ENCODE measurements at places on chromosomes 1 and 21.
A peak's percentile ranks its signal among the peaks of the same experiment; 100 is the strongest.

- DNase-seq: peak; percentile 95
Measured at GRCh38 chr1:32703479-32704291, 1.1 kb upstream of the SYNC start.

- no peak for DNase-seq
Measured at GRCh38 chr1:209198961-209199750, 384.4 kb upstream of the CAMK1G start.

DNA sequence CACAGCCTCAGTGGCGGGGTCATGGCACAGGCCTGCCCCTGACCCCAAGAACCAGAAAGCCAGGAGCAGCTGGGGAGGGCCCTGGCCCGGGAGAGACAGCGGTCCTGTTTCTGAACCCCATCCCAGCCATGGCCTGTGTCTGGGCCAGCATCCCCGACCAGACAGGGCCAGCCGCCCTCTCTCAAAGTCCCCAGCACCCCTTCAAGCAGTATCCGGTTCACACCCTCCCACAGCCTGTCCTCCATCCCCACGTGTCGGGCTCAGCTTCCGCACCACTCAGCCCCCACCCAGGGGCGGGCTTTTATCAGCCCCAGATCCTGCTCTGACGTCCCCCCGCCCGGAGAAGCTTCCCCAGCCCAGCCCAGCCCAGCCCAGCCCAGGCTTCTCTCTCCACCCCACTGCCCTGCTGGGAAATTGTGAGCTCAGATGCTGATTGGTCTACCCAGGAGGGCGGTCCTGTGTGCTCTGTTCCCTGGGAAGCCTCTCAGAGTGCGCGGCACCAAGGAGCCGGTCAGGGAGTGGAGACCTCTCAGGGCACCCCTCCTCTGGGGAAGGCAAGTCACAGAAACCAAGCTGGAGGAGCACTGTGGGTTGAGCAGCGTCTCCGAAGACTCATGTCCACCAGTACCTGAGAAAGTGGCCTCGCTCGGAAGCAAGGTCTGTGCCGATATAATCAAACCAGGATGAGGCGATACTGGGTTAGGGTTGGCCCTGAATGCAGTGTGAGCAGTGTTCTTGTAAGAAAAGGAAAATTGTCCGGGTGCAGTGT lies 4.7 kb upstream of the FAAP20 start:
- peak; percentile 92 for DNase-seq

- DNase-seq: no peak
Measured at GRCh38 chr1:167512046-167512654, 6.2 kb downstream of the CD247 start.

DNA sequence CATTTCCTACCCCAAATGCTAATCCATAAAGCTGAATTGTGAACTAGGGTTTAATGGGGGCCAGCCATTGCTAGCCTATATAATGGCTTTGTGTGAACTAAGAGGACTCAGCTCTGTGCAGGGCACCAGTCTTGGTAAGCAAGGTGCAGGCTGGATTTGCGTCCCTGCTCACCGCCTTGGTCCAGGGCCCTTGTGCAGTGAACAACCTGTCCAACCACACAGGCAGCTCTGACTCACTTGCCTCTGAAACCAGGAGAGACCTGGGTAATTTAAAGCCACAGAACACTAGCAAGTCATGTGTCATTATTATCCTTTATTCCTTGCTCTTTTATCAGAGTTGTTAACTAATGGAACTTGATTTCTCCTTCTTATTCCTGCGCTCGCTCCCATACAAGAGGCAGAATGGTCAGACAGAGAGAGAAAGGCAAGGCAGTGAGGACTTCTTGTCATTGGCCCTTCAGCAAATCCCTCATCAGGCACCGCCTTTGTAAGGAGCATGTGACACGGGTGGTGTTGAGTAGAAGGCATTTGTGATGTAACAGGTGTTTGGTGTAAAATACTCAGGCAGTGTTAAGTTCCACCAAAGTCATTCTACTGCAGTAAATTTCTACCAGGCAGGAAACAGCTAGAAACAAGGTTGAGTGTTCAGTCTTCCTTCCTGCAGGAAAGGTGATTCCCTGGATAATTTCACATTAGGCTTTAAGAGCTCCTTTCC lies 67.3 kb upstream of the OLIG2 start:
- DNase-seq: no peak

GRCh38 chr1:184405094-184405800 lies 18.4 kb downstream of the C1orf21 start:
- DNase-seq: no peak

DNA sequence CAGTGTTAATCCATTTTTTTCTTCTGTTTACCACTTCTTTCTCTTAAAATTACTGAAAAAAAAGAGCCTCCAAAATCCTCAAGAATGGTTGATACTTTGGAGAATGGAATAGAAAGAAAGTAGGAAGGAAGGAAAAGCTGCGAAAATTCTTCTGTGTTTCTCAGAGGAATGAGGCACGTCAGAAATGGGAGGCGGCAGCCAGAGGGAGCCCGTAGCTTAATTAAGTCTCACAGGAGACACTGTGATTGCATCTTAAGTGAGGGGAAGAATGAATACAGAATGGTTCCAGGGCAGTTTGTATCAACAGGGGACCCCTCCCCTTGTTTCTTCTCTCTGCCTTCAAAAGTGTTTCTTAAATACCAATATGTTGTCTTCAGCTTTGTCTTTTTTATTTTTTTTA lies 1099.5 kb downstream of the PLA2G4A start:
- DNase-seq: peak; percentile 73

DNA sequence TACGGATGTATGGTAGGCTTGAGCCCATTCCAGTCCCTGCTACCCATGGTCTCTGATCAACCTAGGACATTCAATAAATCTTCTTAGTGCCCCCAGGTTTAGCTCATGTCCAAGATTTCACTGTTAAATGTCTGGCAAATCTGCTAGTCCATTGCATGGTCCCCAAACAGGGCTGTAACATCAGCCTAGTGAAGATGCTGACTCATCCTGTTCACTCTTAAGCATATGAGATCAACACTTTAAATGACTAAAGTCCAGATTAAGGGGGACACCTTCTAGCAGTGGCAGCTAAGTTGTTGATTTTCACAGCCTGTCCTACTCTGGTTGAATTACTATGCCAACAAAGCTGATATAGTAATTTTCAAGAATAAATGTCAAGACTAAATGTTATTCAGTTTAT lies 46.5 kb upstream of the NUF2 start:
- DNase-seq: peak; percentile 32

DNA sequence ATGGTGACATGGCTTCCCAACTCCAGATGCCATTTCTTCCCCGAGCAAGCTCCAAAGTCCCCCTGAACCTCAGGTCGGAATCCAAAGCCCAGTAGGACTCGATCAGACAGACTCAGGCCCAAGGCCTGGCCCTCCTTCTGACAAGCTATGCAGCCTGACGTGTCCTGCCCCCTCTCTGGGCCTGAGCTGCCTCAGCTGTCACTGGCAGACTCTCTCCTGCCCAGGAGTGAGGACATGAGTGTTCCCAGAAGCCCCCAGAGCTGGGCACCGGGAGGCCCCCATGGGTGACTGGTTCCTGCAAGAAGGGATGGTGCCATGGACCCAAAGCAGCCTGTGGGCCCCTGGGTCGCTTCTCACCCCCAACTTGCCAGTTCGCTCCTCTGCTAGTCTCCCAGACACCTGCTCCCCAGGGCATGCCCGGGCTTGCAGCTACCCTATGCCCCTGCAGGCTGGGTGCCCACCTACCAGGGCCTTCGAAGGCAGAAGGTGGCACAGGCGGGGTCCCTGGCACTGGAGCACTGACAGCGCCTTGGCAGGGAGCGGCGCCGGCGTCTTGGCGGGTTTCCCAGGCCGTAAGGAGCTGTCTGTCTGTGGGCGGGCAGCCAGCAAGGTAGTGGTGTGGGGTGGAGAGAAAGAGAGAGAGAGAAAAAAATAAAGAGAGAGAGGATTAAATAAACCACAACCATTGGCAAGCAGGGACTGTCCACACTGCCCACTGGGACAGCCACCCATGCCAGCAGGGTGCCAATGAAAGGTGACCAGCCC lies 2.3 kb downstream of the EDN2 start:
- no peak for DNase-seq

- DNase-seq: no peak
Measured at GRCh38 chr1:36964830-36965229, 69.5 kb downstream of the GRIK3 start.

- DNase-seq: peak; percentile 27
Measured at GRCh38 chr1:183840140-183840539, 35.2 kb downstream of the RGL1 start.

DNA sequence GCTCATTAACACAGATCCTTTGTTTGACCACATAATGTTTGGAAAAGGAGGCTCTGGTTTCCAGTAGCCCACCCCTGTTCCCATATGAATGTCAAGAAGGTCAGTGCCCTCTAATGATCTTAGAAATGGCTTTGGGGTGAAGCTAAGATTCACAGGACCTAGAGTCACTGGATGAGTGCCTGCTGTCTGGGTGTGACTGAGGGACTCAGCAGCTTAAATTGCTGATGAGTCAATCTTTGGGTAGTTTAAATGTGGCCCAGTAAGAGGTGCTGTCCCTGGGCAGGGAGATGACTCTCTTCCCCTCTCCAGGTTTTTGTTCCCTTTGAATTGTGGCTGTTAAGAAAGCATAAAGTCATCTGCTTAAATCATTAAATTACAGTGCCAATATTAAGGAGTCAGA lies 50.6 kb downstream of the L1TD1 start:
- no peak for DNase-seq

- no peak for DNase-seq
Measured at GRCh38 chr1:100706296-100706695, 13.2 kb upstream of the VCAM1 start.

GRCh38 chr1:57704811-57705210 lies 281.0 kb upstream of the DAB1 start:
- DNase-seq: no peak

- DNase-seq: peak; percentile 24
Measured at GRCh38 chr21:38852278-38852677, 46.5 kb downstream of the ETS2 start.

DNA sequence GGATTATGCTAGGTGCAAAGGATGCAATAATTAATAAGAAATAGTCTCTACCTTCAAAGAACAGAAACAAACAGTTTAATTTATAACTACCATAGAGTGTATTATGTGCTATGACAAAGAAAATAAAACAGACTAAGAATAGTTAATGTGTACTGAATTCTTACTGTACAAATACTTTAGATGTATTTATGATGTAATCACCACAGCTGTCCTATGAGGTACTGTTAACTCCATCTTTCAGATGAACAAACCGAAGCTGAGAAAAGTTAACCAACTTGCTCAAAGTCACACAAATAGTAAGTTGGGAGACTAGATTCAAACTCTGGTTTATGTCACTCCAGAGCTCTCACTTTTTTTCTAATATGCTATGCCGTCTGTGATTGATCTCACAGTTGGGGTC lies 77.0 kb upstream of the FGGY start:
- no peak for DNase-seq

DNA sequence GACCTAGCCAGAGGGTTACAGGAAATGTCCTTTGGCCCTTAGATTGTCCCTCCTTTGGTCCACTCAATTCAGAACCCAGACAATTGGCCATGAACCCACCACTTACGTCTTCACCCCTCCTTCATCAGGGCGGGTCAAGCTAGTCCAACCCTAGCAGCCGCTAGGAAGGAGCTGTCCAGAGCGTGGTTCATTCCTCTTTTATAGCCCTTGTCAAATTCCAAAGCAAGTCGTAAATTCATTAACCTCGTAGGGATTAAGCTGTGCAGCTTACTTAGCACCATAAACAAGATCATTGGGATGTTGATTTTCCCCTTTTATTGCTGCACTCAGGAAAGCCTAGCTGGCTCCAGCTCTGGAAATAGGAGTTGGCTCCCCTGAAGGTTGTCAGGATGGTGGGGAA lies 90.1 kb downstream of the TMEM53 start:
- no peak for DNase-seq

DNA sequence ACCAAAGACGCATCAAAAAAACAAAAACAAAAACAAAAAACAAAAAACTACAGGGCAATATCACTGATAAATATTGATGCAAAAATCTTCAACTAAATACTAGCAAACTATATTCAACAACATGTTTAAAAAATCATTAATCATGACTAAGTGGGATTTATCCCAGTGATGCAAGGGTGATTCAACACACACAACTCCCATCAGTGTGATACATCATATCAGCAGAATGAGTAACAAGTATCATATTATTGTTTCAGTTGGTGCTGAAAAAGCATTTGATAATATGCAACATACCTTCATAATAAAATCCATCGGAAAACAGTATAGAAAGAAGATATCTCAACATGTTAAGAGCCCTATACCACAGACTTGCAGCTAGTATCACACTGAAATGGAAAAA lies 953.0 kb downstream of the AMY1C start:
- DNase-seq: no peak

DNA sequence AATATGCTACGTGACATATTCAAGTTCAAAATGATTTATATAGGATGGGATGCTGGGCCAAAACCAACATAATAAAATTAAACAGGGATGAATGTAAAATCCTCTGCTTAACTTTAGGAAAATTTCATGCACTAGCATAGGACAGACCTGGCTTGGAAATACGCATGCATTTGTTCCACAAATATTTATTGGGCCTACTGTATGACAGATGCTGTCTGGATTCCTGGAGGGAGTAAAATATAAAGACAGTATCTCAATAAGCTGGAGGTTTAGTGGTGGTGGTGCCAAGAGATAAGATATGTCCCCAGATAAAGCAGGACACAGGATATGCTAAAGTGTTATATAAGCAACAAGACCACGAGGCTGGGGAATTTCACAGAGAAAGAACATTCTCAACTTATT lies 15.1 kb downstream of the RCSD1 start:
- no peak for DNase-seq

DNA sequence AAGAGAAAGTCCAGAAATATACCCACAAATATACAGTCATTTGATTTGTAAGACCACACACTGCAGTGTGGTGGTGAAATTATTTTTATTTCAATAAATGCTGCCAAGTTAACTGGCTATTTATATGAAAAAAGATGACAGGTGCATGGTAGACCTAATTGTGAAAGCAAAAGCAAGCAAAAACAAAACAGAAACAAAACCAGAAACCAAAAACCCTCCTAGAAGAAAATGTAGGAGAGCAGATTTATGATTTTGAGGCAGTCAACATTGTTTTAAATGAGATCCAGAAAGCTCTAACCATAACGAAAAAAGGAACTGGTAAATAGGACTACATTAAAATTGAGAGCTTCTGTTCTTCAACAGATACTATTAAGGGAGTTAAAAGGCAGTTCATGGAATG lies 303.6 kb downstream of the PRDM2 start:
- no peak for DNase-seq

GRCh38 chr1:10708757-10709156 lies 87.7 kb downstream of the CASZ1 start:
- no peak for DNase-seq

GRCh38 chr21:32559006-32559610 lies 26.2 kb downstream of the TCP10L start:
- no peak for DNase-seq

DNA sequence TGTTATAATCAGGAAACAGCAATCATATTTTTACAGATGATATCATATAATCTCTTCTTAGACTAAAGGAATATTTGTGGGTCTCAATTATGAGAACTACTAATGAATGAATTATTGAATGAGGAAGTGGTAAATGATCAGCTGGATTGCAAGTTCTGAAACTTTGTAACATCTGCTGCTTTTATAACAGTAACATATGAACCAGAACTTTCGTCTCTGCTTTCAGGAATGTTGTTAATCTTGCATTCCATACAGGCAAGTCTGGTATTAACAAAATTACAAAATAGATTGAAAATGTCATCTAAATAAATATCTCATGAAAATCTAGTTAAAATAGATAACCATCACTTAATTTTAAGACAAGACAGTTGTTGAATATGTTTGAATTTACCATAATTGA lies 110.5 kb upstream of the COL11A1 start:
- DNase-seq: peak; percentile 71

Data from choroid plexus epithelial cell (primary cell).